ENCODE measurements at places on chromosomes 2 and 18.

- DNase-seq = peak; percentile 72
Observed at GRCh38 chr2:24919037-24919505, 966 bp downstream of the ADCY3 start.

DNA sequence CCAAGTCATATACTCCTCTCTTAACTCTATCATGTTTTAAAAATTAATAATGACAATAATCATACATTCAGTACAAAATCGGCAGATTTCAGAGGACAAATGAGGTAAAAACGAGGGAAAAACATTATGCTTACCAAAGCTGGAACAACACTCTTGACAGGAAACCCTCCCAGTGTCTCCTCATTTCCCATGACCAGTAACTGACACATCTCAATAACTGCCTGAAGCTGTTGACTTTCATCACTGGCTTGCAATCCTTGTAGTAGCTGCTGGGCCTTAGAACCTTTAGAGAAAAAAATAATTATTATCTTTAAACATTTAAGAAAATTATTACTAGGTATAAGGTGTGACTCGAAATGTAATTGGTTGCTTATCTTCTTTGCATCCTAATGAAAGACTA lies 103.6 kb downstream of the TRIP12 start:
- no peak for DNase-seq

DNA sequence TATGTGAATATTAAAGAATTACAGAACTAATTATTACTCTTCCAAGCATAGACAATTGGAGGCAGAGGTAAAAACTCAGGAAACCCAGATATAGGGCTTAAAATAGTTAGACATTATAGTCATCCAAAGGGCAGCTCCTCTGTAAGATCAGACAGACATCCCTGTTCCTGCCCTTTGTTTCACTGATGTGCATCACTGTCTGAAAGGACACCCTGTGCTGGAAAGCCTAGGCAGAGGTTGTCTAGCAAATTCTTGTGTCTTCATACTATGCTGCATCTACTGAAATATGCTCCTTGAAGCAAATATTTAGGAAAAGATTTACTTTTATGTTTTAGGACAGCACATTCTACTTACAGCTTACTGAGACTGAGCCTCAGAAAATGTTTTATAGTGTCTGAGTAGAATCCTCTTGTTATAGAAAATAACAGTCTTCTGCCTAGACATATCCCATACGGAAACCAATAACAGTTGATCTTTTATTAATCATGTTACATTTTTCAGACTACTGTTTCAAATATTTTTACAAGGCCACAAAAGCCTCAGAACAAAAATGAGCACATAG lies 977.3 kb upstream of the CDH2 start:
- no peak for DNase-seq

DNA sequence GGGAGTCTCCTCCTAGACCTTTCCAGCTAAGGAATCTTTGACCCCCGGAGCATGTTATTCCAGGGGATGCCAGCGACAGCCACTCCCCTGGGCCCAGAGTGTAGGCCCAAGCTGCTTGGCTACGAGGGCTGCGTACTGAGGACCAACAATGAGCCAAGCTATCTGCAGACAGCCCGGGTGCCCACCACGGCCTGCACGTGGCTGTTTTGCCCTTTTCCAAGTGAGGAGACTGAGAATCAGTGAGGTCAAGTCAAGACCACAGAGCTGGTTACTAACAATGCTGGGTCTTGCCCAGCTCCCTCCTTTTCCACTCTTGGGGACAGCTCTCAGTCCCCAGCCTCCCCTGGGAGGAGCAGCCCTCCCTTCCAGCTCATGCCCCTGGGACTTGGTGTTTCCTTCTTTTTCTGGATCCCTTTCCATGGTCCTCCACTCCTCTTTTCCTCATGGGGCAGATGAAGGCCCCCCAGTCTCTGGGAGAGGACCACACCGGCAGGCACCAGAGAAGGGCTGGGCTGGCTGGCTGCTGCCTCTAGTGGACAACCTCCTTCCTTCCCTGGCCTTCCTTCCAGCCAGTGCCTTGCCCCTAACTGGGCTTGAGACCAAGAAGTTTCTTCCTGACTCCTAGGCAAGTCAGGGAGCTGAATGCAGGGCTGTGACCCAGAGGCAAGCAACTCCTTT lies 550 bp upstream of the MALL start:
- no peak for DNase-seq

GRCh38 chr2:72148837-72149555 lies 1.3 kb upstream of the CYP26B1 start:
- no peak for DNase-seq

Measured in CD4-positive, alpha-beta T cell treated with Interleukin-6 for 4 hours (primary cell).